Stimulated activated CD8-positive, alpha-beta memory T cell treated with anti-CD3 and anti-CD28 coated beads, Interleukin-4, amount 100 ng/mL, for 4 hours (primary cell): ENCODE measurements at places on chromosomes 7 and 10.

DNA sequence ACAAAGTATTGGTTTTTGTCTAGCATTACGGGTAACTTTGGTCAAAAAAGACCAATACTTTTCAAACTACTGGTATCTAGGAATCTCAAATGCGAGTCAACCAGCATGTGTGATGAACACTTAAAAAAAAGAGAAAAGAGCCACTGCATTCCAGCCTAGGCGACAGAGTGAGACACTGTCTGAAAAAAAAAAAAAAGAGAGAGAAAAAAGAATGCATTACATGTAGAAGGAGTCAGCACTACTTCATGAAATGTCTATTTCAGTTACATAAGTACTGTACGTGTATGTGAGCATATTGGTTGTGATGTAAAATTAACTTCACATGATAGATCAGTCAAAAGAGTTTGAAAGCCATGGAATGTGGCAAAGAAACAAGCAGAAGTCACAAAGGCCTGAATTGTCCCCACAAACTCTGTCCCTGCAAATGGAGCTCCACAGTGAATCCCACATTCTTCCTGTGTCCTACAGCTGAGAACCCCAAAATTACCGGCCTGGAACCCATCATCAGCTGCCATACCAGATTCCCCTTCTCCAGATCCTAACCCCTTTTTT, 1.6 kb downstream of the DENND11 start:
- DNase-seq = no peak

GRCh38 chr7:149817301-149817771, 20.8 kb upstream of the ZNF862 start:
- DNase-seq = no peak

- no peak for DNase-seq
These were observed 205.8 kb downstream of the FRMD4A start for GRCh38 chr10:14124941-14125340.

DNA sequence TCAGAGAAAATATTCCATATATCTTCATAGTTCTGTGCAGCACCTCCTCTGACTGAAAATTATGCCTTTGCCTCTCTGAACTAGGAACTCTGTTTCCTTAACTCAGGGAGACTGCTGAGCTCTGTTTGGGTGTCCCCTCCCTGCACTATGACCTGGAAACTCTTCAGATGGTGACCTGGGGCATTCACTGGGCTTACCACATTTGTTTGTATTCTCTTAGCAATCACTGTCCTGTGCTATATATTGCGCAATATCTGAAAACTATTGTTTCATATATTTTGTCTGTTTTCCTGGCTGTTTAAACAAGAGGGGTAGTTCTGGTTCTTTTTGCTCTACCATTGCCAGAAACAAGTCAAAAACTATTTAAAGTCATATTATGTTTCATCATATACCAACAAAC, 181.8 kb upstream of the KIAA1217 start:
- DNase-seq = no peak

- no peak for DNase-seq
These were observed 189.2 kb downstream of the ADARB2 start for GRCh38 chr10:1548146-1548545.

DNA sequence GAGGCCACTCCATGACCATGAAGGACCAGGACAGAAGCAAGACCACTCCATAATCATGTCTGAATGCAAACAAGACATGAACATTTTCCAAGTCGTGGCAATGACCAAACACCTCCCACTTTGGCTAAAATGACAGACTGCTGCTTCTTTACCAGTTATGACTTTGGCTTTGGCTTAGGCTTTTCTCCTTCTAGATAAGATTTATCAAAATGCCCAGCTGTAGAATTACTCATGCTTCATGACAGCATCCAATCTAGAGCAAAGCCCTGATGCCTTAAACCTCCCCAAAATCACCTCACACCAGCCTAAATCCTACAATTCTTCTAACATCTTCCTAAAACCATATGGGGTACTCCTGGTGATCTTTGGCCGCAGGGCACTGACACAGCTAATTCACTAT, 102.1 kb downstream of the VPS41 start:
- no peak for DNase-seq

- no peak for DNase-seq
These were observed 515.8 kb downstream of the KCNMA1 start for GRCh38 chr10:77121829-77122228.

- no peak for DNase-seq
These were observed 6.0 kb downstream of the ASB10 start for GRCh38 chr7:151181011-151181431.

- no peak for DNase-seq
These were observed 57.6 kb downstream of the MKI67 start for GRCh38 chr10:128068398-128069285.

GRCh38 chr10:10353326-10353868, 664.3 kb upstream of the CELF2 start:
- no peak for DNase-seq

GRCh38 chr10:74681917-74682627, 144.3 kb upstream of the KAT6B start:
- no peak for DNase-seq

- no peak for DNase-seq
These were observed 455.0 kb downstream of the GFRA1 start for GRCh38 chr10:115818012-115818411.

DNA sequence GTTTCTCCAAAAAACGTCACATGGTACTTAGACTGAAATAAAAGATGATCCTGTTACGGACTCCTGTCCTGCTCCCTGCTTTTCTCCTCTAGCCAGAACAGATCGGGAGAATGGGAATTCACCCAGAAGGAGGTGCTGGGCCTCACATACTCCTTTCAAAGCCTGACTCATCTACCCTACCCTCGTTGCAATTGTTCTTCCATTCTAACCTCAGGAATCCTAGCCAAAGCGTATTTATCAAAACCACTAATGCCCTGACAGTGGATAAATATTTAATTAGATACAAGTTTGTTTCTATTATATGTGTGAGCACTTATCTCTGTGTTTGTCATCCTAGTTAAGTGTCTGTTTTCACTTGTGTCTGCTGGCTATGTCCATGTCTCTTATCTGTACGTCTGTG, 21.7 kb downstream of the ZCWPW1 start:
- no peak for DNase-seq

GRCh38 chr7:106216923-106217542, 67.8 kb downstream of the NAMPT start:
- DNase-seq = no peak

DNA sequence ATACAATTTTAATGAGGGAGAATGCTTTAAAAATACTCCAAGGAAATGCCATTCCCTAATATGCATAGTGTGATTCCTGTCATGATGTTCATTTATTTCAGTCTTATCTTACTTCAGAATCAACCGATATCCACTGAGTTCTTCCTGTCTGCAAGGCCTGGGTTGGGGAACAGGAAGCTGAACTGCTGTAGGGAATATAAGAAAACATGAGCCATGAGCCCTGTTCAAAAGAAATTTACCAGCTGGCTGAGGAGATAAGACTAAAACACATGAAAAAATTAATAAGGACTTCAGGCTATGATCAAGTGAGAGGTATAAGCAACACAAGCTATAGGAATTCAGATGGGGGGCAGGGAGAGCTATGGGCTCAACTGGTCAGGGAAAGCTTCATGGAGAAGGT, 184.7 kb downstream of the PLPP4 start:
- DNase-seq = no peak
